ENCODE measurements at places on chromosomes 6 and 20. TPM values are rescaled to one million over a fixed set of nuclear protein-coding genes. Genes with fewer than 3 reads are reported as not detected.

GRCh38 chr6:30060606-30061091 lies 416 bp upstream of the POLR1H start:
- DNase-seq: peak; percentile 65

DNA sequence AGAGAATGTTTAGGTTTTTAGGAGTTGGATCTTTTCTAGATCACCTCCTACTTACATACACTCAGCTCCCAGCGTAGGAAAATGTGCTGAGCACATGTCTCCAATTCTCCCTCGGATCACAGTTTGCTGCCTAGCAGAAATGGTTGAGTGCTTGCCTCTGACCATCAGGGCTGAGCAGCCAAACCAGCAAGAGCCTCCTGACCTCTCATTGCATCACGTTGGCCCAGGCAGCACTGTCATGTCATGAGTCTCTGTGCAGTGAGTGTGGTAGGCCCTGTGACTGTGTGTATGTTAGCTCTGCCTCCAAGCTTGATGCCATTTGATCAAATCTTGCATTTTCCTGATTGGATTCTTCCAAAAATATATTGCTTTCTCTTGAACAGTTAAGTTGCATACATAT lies 112.0 kb downstream of the LRRC1 start:
- DNase-seq: no peak

NHLRC1 gene
- 1.2 TPM for total RNA-seq

BTN1A1 gene
- not detected for total RNA-seq

DNA sequence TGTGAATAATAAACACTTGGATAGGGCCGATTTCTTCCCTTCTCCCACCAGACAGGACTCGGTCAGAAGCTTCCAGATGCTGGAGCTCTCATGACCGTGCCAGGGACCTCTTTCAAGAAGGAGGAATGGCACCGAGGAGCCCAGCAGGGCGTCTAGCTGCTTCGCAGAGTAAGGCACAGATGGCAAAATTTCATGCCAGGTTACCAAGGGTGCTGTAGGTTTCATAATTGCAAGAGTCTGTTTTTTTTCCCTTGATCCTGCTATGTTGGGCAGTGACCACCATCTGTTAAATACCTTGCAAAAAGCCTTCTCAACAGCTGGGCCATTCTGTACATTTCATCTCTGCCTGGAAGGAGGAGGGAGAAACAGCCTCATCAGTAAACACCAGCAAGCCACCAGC lies 111.8 kb downstream of the EDN3 start:
- no peak for DNase-seq

DNA sequence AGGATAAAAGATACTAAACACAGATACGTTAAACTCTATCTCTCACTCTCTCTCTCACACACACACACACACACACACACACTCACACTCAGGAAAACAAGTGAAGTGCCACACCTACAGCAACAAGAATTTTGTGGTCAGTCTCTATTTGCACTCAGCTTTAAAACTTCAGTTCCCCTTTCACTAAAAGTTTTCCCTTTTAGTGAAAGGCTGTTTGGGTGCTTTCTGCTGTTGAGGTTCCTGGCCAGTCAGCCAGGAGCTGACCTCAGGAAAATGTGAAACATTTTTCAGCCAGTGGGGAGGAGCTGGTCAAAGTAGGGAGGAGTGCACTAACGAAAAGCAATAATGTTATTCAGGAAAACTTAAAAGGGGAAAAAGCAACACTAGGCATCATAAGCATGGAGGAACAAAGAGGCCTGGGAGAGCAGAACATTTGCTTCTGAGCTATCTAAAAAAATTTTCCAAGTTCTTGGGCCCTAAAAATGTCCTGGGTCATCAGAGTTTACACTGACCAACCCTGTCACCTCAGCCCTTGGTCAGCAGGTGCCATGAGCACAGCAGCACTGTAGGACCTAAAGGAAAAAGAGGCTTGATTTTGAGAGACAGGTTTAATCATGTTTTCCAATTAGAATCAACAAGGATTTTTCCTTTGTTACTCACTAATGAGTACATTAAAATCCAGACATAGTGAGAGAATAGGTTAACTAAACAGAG lies 30.7 kb upstream of the NT5E start:
- no peak for DNase-seq

GRCh38 chr6:88813045-88813444 lies 150.4 kb downstream of the RNGTT start:
- no peak for DNase-seq

SLC12A5 gene
- total RNA-seq: not detected

FOXA2 gene
- total RNA-seq: not detected

GRCh38 chr6:146546443-146547043 lies 2.9 kb downstream of the RAB32 start:
- no peak for DNase-seq

SALL4 gene
- 0.19 TPM for total RNA-seq

DNA sequence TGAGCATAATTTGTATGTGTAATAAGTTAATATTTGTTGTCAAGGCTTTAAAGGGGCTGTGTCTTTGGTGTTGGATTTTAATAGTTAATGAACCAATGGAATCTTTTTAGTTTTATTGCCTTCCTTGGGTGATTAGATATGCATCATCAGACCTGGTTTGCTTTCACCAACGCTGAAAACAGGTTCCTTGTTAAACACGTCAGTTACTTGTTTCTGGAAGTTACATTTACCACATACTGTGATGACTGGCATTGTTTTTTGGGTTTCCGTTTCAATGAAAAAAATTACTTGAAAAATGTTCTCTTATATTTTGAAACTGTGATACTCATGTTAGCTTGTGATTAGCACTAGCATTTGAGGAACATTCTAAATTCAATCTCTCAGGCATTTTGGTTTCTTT lies 58.6 kb upstream of the RNF144B start:
- no peak for DNase-seq
